ENCODE measurements at places on chromosomes 11 and 22.

GRCh38 chr11:8672346-8672745 is 10.1 kb downstream of the TRIM66 start:
- DNase-seq: no peak

DNA sequence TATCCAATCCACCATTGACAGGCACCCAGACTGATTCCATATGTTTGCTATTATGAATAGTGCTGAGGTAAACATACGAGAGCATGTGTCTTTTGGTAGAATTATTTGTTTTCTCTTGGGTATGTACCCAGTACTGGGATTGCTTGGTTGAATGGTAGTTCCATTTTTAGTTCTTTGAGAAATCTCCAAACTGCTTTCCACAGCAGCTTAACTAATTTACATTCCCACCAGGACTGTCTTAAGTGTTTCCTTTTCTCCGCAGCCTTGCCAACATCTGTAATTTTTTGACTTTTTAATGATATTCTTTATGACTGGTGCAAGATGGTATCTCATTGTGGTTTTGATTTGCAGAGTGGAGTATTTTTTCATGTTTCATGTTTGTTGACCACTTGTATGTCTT is 8.3 kb downstream of the FDX1 start:
- no peak for DNase-seq

- DNase-seq: no peak
Measured at GRCh38 chr11:12840871-12841660, 166.8 kb downstream of the TEAD1 start.

- DNase-seq: no peak
Measured at GRCh38 chr11:130408901-130409300, 19.5 kb downstream of the ADAMTS8 start.

GRCh38 chr22:44261861-44262595 is 50.7 kb downstream of the SHISAL1 start:
- no peak for DNase-seq

DNA sequence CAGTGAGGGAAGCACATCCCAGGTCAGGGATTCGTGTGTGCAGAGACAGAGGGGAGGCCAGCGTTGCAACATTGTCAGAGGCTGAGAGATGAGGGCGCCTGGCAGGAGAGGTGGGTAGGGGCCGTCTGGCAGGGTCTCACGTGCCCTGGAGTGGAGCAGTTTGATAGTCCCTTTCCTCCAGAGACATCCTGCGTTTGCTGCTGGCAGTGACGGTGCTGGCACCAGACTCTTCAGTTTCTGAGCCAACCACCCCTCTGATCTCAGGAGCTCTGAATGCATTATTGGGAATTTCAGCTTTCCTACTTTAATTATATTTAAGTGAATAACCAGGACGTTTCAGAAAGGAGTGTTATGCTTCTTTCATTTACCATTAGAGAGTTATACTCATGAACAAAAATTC is 136.5 kb downstream of the WNT7B start:
- no peak for DNase-seq

- no peak for DNase-seq
Measured at GRCh38 chr11:81449588-81450156, 1284.0 kb downstream of the FAM181B start.

DNA sequence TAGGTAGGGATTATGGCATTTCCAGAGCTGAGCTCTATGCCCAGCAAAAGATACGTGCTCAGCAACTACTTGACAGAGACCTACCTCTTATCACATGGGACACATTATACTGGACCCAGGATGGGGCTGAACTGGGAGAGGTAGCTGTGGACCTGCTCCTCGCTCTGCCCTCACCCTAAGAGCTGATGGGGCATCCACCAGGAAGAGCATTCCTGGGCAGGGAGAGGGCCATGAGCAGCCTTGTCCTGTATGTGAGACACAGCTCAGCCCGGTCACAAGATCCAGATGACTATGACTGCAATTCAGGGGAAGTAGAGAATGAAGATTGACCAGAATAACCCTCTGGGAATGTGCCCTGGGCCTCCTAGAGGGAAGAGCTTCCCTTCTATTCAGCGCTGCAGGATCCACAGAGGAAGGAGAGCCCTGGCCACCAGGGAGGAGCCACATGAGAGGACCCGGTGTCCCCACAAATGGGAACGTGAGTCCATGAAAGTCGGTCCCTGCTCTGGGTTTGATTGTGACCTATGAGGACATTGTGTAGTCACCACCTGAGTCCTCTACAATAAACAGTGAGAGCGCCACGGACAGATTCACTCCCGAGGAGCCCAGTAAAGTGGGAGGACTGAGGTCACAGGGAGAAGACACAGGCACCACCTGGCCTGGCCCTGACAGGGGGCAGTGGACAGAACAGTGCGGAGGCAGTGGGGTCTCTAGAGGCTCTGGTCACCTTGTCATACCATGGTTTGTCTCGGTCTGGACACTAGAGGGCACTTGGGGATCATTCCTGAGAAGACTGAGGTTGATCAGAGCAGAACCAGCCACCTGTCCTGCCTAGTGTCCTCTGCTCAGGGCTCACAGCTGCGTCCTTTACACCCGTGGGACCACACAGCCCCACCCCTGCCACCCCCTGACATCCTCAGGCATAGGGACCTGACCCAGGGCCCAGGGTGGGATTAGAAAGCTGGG is 99.5 kb downstream of the ZNF280B start:
- DNase-seq: peak; percentile 75

DNA sequence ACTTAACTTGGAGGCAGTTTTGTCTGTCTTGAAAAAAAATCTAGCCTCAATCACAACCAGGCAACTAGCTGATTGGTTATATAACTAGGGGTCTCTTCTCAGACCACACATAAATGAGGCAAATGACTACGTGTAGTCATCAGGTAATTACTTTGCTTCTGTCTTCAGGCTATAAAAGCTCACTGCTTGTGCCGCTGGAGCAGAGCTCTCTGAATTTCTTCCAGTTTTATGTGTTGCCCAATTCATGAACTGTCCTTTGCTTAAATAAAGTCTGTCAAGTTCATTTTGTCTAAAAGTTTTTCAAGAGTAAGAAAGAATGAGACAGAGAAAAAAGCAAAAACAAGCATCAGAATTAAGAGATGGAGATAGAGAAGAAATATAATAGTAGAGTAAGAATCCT is 93.4 kb downstream of the MUC15 start:
- no peak for DNase-seq

GRCh38 chr22:30008401-30008800 is 71.9 kb upstream of the HORMAD2 start:
- DNase-seq: no peak

GRCh38 chr11:96196181-96196662 is 146.8 kb downstream of the MAML2 start:
- no peak for DNase-seq

- DNase-seq: no peak
Measured at GRCh38 chr11:45541693-45542434, 123.6 kb downstream of the CHST1 start.

- DNase-seq: no peak
Measured at GRCh38 chr11:96110302-96110701, 186.4 kb upstream of the MTMR2 start.

- no peak for DNase-seq
Measured at GRCh38 chr11:28969832-28970231, 861.6 kb downstream of the METTL15 start.

GRCh38 chr11:121793916-121794315 is 322.1 kb downstream of the BLID start:
- DNase-seq: no peak

DNA sequence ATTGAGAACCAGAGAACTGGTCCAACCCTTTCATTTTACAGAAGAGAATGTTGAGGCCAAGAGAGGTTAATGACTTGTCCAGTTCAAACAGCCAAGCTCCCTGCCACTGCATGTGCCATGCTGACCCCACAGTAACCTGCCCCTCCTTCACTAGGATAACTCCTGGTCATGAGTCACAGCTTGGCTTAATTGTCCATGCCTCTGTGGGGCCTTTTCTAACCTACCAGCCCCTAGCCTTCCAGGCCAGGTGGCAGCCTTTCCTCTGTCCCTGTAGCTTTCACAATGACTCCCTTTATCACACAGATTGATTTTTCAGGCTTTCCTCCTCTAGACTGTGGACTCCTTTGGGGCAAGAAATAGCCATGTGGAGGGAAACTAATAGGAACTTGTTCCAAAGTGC is 97.2 kb downstream of the PIWIL4 start:
- DNase-seq: no peak

GRCh38 chr11:93717501-93717900 is 23.8 kb downstream of the TAF1D start:
- no peak for DNase-seq

GRCh38 chr11:95606824-95607223 is 182.8 kb downstream of the FAM76B start:
- no peak for DNase-seq

- DNase-seq: no peak
Measured at GRCh38 chr11:77340501-77340900, 39.0 kb upstream of the GDPD4 start.

DNA sequence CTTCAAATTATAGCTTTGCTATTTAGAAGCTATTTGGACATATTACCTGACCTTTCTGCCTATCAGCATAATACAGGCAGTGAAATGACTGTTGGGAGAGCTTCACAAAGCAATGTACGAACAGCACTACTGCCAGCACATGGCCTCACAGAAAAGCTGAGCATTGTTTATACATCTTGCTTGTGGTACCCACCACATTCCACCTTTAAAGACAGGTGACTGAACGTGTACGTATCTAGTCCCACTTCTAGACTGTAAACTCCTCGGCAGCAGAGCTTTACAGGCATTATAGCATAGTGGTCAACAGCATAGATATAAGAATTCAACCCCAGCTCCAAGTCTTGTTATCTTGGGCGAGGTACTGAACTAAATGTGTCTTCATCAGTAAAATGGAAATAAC is 1.6 kb downstream of the JOSD1 start:
- no peak for DNase-seq

GRCh38 chr11:118283037-118283636 is 19.0 kb upstream of the MPZL2 start:
- no peak for DNase-seq

DNA sequence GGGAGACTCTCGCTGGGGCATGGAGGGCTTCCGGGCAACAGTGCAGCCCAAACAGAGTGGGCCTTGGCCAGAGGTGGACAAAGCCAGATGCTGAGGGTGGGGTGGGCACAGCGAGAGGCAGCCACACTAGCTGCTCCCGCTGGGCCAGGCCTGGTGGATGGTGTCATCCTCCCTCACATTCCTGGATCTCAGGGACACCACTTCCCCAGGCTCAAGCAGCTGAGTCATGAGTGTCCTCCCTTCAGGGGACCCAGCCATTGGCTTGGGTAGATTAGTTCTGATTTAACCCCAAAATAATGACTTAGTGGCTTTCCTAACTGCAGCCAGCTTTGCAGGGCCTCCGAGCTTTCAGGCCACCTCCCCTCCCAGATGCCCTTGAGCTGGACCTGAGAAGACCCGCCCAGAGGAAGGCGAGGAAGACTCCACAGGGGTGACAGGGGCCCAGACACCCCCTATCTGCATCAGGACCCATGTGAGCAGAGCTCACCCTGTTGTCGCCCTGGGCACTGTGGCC is 25.9 kb upstream of the WNT7B start:
- no peak for DNase-seq

DNA sequence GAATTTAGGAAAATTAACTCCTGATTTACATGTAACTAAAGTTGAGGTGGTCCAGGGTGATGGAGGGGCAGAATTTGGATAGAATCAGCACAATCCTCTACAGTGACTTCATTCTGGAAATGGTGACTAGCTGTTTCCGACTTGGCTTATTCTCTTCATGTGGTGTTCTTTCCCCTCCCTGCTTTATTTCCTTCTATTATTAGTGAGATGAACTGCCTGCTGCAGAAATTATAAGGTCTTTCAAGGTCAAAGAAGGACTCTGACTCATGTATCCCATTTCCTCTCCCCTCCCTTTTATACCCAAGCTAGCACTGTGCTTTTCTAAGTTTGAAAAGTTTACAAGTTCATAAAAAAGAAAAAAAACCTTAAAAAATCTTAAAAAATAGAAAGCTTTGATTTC is 12.2 kb upstream of the MRPL17 start:
- DNase-seq: no peak

- DNase-seq: no peak
Measured at GRCh38 chr11:119538753-119539152, 115.8 kb upstream of the THY1 start.

- no peak for DNase-seq
Measured at GRCh38 chr22:29987137-29987536, 93.1 kb upstream of the HORMAD2 start.

DNA sequence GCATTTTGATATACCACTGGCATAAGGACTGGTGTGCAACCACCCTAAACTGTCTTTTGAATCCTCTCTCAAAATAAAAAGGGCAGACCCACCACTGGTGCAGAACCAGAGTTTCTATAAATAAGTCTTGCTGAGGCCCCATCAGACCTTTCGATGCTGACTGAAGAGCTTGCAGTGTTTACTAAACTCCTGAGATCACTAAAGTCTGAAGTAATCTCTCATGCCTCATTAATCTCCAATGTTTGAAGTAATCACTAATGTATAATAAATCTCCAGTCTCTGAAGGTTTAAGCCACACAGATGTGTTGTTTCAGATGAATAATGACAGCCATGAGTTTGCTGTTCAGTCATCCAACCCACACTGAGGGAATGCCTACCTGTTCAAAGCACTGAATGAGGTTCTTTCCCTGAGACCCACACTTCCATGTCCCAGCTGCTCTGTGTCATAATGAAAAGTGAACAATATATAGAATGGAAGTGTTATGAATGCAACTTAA is 50.6 kb upstream of the DEUP1 start:
- no peak for DNase-seq

Data from Peyer's patch (tissue), 4 donors.